ENCODE measurements at places on chromosomes 12 and 14. TPM values are rescaled to one million over a fixed set of nuclear protein-coding genes. Genes with fewer than 3 reads are reported as not detected.

The MPHOSPH9 gene
- 68.7 TPM for total RNA-seq

The TCTN2 gene
- total RNA-seq: 9.4 TPM

The OLR1 gene
- not detected for total RNA-seq

The TSPAN11 gene
- total RNA-seq: 6.5 TPM

The LRTM2 gene
- not detected for total RNA-seq

The NFATC4 gene
- 39.3 TPM for total RNA-seq

The KRT74 gene
- total RNA-seq: not detected

The NEK9 gene
- total RNA-seq: 44.8 TPM

The ENDOU gene
- not detected for total RNA-seq

The ZNF268 gene
- total RNA-seq: 8.3 TPM

The RD3L gene
- total RNA-seq: not detected

The DLST gene
- 41.6 TPM for total RNA-seq

The CLEC1B gene
- total RNA-seq: not detected

The NFKBIA gene
- total RNA-seq: 24.5 TPM

The PIK3C2G gene
- total RNA-seq: 0.04 TPM

The REM2 gene
- not detected for total RNA-seq

The KRT7 gene
- 1.5 TPM for total RNA-seq

The KLHL33 gene
- total RNA-seq: not detected

The PIWIL1 gene
- total RNA-seq: not detected

The TMEM229B gene
- total RNA-seq: not detected

The POTEM gene
- not detected for total RNA-seq

The KRT85 gene
- not detected for total RNA-seq

The PIANP gene
- 0.28 TPM for total RNA-seq

The PTGR2 gene
- 5.4 TPM for total RNA-seq

The NID2 gene
- total RNA-seq: 0.49 TPM

The TAS2R46 gene
- total RNA-seq: 2.3 TPM

The DHRS7 gene
- 24.8 TPM for total RNA-seq

The PKP2 gene
- total RNA-seq: 5.1 TPM

The PTGDR gene
- total RNA-seq: not detected

The NXPH4 gene
- total RNA-seq: 92.7 TPM

The SIX6 gene
- total RNA-seq: not detected

The MGP gene
- 3.2 TPM for total RNA-seq

The VPS37B gene
- total RNA-seq: 34.2 TPM

The SYCP3 gene
- total RNA-seq: 0.04 TPM

The BICD1 gene
- total RNA-seq: 10.8 TPM

The POLR3B gene
- total RNA-seq: 15.8 TPM

The CORO1C gene
- 113 TPM for total RNA-seq

The RNFT2 gene
- 10.4 TPM for total RNA-seq

The DHRS1 gene
- total RNA-seq: 9.5 TPM

The ASCL1 gene
- not detected for total RNA-seq

The OR6C2 gene
- not detected for total RNA-seq

The TMTC1 gene
- total RNA-seq: 121 TPM

The CBLN3 gene
- total RNA-seq: 0.12 TPM

The TUNAR gene
- total RNA-seq: not detected

The MYH6 gene
- total RNA-seq: not detected

The ESPL1 gene
- 29.5 TPM for total RNA-seq

The HOXC12 gene
- total RNA-seq: not detected

The MAP1LC3B2 gene
- not detected for total RNA-seq

The EML5 gene
- 0.06 TPM for total RNA-seq

The INSM2 gene
- total RNA-seq: 0.38 TPM

Measured in SJCRH30 (cell line).